ENCODE measurements at places on chromosomes 4 and X. TPM values are rescaled to one million over a fixed set of nuclear protein-coding genes. Genes with fewer than 3 reads are reported as not detected.

The MAGEC1 gene
- not detected for total RNA-seq

The FOXP3 gene
- not detected for total RNA-seq

The CYLC1 gene
- not detected for total RNA-seq

- DNase-seq: no peak
- peaks cover 8% of the 10 kb centered on the region for H3K4me1 ChIP-seq
- H3K27me3 ChIP-seq: no peaks in the 10 kb centered on the region
- peaks cover 2% of the 10 kb centered on the region for H3K36me3 ChIP-seq
These were observed 5.5 kb downstream of the GSTCD start for GRCh38 chr4:105714071-105714521.

DNA sequence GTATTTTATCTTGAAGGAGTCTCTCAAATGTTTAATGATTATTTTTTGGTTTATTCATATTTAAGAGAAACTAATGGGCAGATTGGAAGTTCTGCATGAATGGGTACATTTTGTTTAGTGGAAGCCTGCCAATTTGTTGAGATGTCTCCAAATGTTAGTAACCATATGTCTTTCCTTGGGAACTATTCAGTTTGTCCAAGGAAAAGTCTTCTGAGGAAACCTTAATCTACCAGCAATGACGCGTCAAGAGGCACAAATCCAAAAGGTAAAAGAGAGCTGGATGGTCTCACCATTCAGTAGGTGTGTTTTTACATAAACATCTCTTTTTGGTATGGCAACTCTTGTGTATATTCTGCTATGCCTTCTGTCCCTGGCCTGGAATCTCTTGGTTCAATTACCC is 37.4 kb upstream of the NDST3 start:
- H3K27me3 ChIP-seq: no peaks in the 10 kb centered on the region
- no peak for DNase-seq
- H3K4me3 ChIP-seq: no peak overlapping the region
- no peaks in the 10 kb centered on the region for H3K36me3 ChIP-seq
- H3K27ac ChIP-seq: no peak overlapping the region
- no peaks in the 10 kb centered on the region for H3K4me1 ChIP-seq

GRCh38 chr4:25090516-25090915 is 59.8 kb upstream of the LGI2 start:
- H3K27ac ChIP-seq: no peak overlapping the region
- no peaks in the 10 kb centered on the region for H3K27me3 ChIP-seq
- no peak overlapping the region for H3K4me3 ChIP-seq
- no peaks in the 10 kb centered on the region for H3K4me1 ChIP-seq
- no peak for DNase-seq

- no peak overlapping the region for H3K27ac ChIP-seq
- no peak overlapping the region for H3K4me3 ChIP-seq
- no peaks in the 10 kb centered on the region for H3K27me3 ChIP-seq
- no peaks in the 10 kb centered on the region for H3K36me3 ChIP-seq
- DNase-seq: peak; percentile 49
These were observed 738.7 kb upstream of the NDST4 start for GRCh38 chr4:115851918-115852766.

DNA sequence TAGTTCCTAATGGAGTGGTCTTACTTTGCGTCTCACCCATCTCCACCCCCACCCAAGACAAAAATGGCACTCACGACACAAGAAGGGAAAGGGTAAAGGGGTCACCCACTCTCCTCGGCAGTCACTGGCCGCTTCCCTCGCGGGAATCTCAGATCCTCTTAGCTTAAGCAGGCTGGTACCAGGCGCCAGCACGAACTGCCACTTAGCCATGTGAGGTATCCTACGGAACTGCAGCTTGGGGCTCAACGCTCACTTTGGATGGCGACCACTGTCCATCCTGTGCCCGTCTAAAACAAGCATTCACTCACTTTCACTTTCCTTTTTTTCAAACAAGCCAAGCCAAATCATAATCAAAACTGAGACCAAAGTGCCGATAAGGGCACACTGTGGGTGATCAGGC is 14.6 kb upstream of the MAGIX start:
- no peak overlapping the region for H3K4me3 ChIP-seq
- no peak for DNase-seq
- no peaks in the 10 kb centered on the region for H3K4me1 ChIP-seq
- no peaks in the 10 kb centered on the region for H3K36me3 ChIP-seq
- H3K27me3 ChIP-seq: no peaks in the 10 kb centered on the region

GRCh38 chr4:173337463-173337862 is 3.3 kb upstream of the HMGB2 start:
- no peak overlapping the region for H3K27ac ChIP-seq
- H3K36me3 ChIP-seq: no peaks in the 10 kb centered on the region
- H3K27me3 ChIP-seq: no peaks in the 10 kb centered on the region
- peaks cover 4% of the 10 kb centered on the region for H3K4me1 ChIP-seq

- H3K4me3 ChIP-seq: no peak overlapping the region
- H3K36me3 ChIP-seq: no peaks in the 10 kb centered on the region
These were observed 39.0 kb downstream of the SLC25A5 start for GRCh38 chrX:119507206-119507605.

- H3K27ac ChIP-seq: no peak overlapping the region
- DNase-seq: no peak
- H3K4me1 ChIP-seq: no peaks in the 10 kb centered on the region
- no peaks in the 10 kb centered on the region for H3K27me3 ChIP-seq
- H3K4me3 ChIP-seq: no peak overlapping the region
- no peaks in the 10 kb centered on the region for H3K36me3 ChIP-seq
These were observed 27.9 kb downstream of the ZNF275 start for GRCh38 chrX:153361781-153362397.
